Stimulated activated CD8-positive, alpha-beta memory T cell treated with anti-CD3 and anti-CD28 coated beads, Interleukin-7, amount 100 ng/mL, for 4 hours (primary cell): ENCODE measurements at places on chromosomes 5 and 9.

DNA sequence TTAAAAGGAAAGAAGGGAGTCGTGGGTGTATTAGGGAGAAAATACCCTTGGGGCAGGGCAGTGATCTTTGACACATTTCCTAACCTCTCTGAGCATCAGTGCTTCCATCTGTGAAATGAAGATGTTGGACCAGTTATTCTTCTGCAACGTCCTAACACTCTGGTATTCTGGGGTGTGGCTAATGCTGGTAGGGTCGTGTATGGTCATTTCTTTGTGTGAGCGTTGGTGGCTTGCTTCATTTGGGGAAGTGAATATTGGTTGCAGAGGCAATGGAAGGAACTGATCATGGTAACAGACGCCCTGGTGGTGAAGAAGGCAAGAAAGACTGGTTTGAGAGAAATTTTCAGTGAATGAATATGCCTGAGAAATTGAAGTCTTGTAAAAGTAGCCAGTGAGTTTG lies 67.9 kb upstream of the TTC23L start:
- no peak for DNase-seq

DNA sequence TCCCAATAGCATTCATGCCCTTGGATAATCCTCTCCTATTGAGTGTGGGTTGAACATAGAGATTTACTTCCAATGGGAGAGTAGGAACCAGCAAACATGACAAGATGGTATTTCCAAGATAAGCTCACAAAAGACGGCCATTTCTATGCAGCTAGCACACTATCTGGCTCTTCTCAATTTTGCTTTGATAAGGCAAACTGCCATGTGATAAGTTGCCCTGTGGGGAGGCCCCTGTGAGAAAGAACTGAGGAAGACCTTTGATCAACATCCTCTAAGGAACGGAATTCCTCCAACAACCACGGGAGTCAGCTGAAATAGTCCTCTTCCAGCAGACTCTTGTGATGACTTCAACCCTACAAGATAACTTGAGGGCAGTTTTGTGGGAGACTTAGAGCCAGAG lies 211.9 kb upstream of the TRPM3 start:
- no peak for DNase-seq

DNA sequence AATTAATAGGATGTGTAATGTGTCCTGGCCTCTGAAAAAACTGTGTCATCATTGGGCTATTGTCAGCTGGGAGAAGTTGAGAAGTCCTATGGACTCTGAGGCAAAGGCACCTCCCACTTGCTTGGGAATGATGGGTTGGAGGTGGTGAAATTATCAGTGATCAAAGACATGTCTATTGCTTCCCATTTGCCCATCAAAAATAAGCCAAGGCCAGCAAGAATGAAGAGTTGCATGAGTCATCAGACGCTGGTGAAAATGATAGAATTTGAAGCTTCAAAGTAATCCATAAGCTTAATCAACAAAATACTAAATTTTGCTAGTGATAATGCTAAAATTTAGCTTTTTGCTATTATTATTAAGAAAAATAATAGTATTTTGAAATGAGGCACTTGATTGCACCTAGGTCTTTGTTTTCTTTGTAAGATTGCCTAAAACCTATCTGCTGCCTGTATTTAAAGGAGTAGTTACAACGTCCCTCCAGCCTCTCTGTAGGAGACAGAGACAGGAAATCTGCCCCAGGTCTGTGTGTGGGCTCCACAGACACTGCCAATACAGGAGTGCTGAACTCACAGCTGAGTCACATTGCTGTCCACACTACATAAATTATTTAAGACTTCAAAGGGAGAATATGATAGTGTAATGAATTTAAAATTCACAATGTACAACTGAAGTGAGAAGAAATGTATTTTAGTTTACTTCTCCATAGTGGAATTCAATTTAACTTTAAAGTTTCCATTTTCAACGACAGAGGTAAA lies 48.4 kb upstream of the APC start:
- no peak for DNase-seq

GRCh38 chr5:141150224-141150992 lies 551 bp downstream of the PCDHB6 start:
- DNase-seq = no peak

DNA sequence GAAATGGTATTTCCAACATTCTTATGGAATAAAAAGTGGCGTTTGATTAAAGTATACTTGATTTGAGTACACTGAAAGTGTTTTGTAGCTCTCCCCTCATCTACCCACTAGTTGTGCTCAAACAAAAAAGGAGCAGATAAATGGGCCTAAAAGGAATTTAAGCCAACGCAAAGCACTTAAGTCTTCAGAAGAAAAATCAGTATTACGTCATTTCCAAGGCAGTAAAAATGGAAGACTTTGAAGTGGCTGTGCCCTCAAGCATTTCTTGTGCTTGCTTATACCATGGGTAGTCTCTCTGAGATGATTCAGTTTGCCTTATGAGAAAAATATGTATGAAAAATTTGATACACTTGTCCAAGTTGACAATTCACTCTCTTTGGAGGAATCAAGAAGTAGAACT lies 279.9 kb upstream of the CD180 start:
- DNase-seq = no peak
